ENCODE measurements at places on chromosomes 1 and 21.

DNA sequence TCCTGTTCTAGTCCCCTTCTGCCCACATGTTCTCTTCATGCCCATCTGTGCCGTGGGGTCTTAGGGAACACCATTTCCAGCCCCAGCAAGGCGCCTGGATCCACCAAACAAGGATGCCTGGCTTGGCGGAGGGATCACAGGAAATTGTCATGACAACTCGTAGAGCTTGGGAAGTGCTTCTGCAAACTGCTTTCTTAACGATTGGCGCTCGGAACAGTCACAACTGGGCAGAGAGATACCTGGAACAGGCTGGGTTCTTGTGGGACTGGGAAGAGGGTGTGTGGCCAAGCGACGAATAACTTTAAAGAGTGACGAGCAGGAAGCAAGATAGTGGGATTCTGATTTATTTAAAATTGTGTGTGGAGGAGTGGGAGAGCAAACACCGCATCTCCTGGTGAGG, 329.8 kb downstream of the RPS6KC1 start:
- no peak for DNase-seq

DNA sequence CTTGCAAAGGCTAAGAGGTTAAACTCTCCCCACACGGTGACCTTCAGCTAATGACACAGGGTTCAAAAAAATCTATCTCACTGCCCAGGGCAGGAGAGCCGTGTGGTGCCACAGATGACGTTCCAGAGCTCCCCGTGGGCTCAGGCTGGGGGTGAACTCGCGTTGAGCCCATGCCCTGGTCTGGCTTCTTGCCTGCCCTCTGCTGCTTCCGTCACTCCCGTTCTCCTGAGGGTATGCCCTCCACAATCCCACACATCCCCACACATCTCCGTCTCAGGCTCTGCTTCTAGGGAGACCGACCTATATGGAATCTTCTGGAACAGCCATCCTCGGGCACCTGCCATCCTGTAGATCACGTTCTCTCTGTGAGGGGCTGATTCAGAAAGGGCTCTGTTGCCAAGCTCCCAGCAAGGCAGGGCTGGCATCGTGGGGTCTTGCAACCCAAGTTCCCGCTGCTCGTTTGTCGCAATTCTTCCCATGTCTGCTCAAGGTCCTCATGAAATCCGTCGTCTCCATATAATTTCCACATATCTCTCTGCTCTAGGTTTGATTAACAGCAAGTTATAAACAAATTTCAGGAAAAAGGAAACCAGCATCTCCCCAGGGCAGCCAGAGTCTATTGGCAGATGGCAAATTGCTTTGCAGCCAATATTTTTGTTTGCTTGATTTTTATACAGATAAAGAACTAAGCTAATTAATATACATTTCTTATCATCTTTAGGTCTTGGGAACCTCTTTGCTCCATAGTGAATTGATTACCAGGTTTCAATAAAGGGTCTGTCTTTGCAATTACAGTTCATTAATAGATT, 278.2 kb downstream of the PTPRU start:
- no peak for DNase-seq

- DNase-seq: no peak
These were observed 18.3 kb upstream of the PPIE start for GRCh38 chr1:39720094-39720999.

GRCh38 chr1:240254778-240255291, 163.2 kb downstream of the FMN2 start:
- DNase-seq: no peak

- DNase-seq: no peak
These were observed 146.2 kb upstream of the NFIA start for GRCh38 chr1:60936163-60936562.

GRCh38 chr1:175373786-175374623, 181.4 kb upstream of the KIAA0040 start:
- DNase-seq: no peak

DNA sequence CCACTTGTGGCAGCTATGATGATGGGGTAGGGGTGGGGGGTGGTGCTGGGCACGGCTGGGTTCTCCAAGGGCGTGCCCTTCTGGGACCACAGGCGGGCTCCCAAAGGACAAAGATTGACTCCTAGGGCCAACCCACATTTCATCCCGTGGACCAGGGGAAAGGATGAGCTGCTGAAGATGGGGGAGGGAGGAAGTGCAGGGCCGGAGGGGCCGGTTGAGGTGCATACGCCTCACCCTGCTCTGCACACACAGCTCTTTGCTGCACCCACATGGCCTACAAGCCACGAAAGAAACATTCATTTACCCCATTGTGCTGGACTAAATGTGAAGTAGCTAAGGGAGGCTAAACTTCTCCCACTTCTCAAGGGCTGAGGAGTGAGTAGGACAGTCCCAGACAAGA, 34.2 kb upstream of the GNPAT start:
- no peak for DNase-seq

DNA sequence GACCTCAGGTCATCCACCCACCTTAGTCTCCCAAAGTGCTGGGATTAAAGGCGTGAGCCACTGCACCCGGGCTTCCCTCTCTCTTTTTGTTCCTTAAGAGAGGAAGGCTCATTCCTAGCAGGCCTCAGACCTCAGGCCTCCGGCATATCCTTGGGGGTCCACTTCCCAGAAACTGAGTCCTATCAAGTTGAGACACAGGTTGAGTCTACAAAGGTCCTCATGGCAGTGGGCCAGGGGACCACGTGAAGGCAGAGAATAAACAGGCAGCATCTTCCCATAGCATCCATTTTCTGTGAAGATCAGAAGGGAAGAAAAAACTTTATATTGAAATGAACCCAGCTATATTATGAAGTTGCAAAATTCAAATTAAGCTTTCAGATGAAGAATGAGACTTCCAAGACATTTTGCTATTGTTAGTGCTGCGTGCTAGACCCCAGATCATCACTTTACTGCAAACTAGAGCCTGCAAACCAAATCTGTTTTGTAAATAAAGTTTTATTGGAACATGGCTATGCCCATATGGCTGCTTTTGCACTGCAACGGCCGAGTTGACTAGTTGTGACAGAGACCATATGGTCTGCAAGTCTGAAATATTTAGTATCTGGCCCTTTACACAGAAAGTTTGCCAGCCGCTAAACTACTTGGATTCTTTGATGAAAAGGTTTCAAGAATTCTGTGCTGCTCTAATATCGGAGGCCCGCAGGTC, 3.5 kb upstream of the CELA2A start:
- DNase-seq: no peak

- no peak for DNase-seq
These were observed 80.3 kb downstream of the SSBP3 start for GRCh38 chr1:54325703-54326461.

- no peak for DNase-seq
These were observed 38.3 kb upstream of the RGS16 start for GRCh38 chr1:182642461-182642860.

DNA sequence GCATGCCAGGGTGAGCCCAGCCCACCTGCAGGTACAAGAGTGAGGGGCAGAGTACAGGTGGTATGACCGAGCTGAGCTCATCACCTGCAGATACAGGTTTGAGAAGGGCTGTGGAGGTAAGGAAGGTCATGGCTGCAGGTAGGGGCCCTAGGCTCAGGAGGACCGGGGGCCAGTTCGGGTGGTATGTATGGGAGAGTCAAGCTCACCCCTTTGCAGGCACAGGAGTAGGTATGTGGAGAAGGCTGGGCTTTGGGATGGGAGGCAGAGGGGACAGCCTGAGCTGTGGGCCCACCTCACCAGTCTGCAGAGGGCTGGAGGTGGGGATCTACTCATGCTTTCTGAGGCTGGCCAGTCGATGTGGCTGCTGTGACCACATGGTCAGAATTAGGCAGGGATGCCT, 17.2 kb downstream of the PODN start:
- no peak for DNase-seq

- no peak for DNase-seq
These were observed 2.1 kb upstream of the FOXD2 start for GRCh38 chr1:47435506-47436303.

GRCh38 chr21:34514576-34515115, 2.6 kb upstream of the KCNE1 start:
- no peak for DNase-seq

DNA sequence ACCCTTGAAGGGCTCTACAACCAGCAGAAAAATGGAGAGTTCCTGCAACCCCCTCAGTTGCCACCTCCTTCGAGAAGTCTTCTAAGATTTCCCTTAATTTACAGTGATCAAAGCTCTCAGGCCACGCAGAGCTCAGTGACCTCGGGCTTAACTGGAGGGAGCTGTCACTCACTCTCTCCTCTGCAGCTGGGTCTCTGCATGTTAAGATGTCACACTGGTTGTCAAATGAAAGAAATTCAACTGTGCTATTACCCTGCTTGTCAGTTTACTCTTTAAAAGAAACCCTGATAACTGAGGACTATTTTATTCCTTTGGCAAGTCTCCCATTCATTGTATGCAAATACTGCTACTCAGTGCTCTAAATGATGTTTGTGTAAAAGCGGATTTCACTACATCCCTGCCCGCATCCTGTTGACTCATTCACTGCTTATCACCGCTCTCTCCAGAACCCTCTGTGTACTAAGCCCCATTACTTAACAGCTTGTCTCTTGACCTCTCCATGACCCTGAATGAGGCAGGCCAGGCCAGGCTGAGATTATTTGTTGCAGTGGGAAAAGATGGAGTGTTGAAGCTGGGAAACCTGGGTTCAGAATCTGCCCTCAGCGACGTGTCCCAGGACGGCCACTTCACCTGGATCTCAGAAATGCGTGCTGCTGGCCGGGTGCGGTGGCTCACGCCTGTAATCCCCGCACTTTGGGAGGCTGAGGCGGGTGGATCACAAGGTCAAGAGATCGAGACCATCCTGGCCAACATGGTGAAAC, 13.7 kb downstream of the DHRS3 start:
- DNase-seq: peak; percentile 51

- no peak for DNase-seq
These were observed 75.3 kb downstream of the FOXJ3 start for GRCh38 chr1:42259739-42260064.

GRCh38 chr1:170310951-170311350, 165.2 kb downstream of the NTMT2 start:
- DNase-seq: no peak

DNA sequence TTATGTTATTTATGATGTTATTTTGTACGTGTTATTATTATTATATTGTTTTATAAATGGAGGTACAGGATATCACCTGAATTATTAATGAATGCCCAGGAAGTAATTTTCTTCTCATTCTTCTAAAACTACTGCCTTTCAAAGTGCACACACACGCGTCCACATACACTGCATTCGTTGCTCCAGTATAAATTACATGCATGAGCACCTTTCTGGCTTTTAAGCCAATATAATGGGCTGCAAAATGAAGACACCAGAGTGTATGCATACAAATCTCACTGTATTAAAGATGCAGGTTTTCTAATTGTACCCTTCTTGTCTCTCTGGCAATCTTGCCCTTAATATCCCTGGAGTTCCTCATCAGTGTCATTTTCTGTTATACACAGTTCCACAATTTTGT, 6.9 kb downstream of the RGS4 start:
- DNase-seq: no peak

GRCh38 chr1:20187103-20187812, 940 bp upstream of the PLA2G2C start:
- peak; percentile 32 for DNase-seq

- no peak for DNase-seq
These were observed 22.7 kb downstream of the PKNOX1 start for GRCh38 chr21:42997053-42997452.

- DNase-seq: peak; percentile 28
These were observed 21.0 kb upstream of the PARP1 start for GRCh38 chr1:226428791-226429461.

GRCh38 chr1:154567386-154568156, at the start of gene CHRNB2:
Gene CHRNB2, plus strand, starts transcription at chr1:154567778. Its CDS starts 267 bp downstream, at chr1:154568045.
- DNase-seq: peak; percentile 78

- no peak for DNase-seq
These were observed 597.7 kb upstream of the ZP4 start for GRCh38 chr1:238488401-238488800.

DNA sequence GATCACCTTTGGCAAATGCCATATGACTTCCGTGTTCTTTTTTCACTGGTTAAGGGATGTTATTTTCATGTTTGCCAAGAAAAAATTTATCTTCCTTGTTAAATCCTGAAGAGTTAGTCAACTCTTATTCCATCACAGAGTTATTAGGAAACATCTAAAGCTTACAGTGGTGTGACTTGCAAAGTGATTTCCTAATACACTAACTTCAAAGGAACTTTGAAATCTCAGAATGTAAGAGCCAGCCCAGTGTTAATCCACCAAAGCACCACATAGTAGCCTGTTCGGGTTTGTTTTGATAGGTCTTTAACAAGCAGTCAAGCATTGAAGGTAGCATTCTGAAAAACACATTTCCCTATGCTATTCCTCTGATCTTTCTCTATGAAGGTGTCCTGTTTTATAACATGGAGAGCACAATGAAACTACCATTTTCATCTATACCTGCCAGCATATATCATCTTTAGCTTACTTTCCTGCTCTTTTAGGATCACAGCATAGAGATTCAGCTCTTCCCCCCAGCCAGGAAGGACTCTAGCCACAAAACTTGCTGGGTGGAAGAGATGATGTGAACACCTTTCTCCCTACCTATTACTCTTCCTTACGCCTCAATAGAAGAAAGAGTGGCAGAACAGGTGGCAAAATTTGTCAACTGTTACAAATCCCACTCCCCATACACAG, 82.4 kb upstream of the MAGI3 start:
- no peak for DNase-seq

DNA sequence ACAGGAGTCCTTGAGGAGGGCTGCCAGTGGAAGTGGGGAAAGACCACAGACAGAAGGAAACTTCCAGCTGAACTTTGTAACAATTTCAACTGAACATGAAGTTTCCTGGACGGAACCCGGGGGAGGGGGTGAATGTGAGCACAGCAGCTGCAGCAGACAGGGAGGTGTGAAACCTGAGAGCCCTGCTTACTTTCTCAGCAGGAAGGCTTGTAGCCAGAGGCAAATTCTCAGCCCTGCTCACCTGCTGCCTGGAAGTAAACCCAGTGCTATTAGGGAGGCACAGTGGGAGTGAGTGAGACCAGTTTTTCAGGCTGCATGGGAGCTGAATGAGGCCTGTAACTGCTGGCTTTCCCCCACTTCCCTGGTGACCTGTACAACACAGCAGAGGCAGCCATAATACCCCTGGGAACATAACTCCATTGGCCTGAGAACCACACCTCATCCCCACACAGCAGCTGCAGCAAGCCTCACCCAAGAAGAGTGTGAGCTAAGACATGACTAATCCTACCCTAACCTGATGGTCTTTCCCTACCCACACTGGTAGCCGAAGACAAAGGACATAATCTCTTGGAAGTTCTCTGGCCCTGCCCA, 9.6 kb upstream of the SPRR2F start:
- DNase-seq: no peak

- no peak for DNase-seq
These were observed 47.4 kb downstream of the PRKCZ start for GRCh38 chr1:2097386-2098300.

GRCh38 chr1:235737751-235738150, 88.2 kb upstream of the GNG4 start:
- DNase-seq: no peak

DNA sequence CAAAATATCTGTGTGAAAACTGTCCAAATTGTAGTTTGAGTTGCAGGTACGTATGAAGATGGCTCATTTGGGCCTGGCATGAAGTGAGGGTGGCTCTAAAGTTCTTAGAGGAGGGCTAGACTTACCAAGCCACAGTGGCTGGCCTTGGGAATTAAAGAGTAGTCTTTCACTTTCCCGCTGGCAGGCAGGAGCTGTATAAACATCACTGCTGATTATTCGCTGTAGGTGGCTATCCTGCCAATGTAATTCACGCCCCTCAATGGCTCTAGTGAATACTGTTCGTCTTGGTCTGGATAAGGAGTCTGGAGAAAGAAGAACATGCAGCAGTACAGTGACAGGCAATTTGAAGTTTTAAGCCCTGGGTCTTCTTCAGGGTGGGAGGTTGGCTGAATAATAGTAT, 31.0 kb downstream of the UROD start:
- no peak for DNase-seq

GRCh38 chr1:224245188-224245587, 62.1 kb downstream of the DEGS1 start:
- peak; percentile 24 for DNase-seq
